Karpas-422 (cell line): ENCODE measurements at places on chromosomes 1 and 21. TPM values are rescaled to one million over a fixed set of nuclear protein-coding genes. Genes with fewer than 3 reads are reported as not detected.

TRAF3IP3 gene
- 1.6 and 3.5 TPM in 2 replicates for total RNA-seq

NMNAT2 gene
- total RNA-seq, result not detected in 2 replicates

RIMKLA gene
- total RNA-seq, result 1.1 and 2.1 TPM in 2 replicates

OR2L3 gene
- not detected in 2 replicates for total RNA-seq

SLC45A1 gene
- total RNA-seq, result not detected in 2 replicates

GJA9 gene
- not detected in 2 replicates for total RNA-seq

PROK1 gene
- total RNA-seq, result not detected in 2 replicates

LCE3E gene
- total RNA-seq, result not detected in 2 replicates

CHI3L2 gene
- not detected in 2 replicates for total RNA-seq
